ENCODE measurements at places on chromosomes 5 and 9.

DNA sequence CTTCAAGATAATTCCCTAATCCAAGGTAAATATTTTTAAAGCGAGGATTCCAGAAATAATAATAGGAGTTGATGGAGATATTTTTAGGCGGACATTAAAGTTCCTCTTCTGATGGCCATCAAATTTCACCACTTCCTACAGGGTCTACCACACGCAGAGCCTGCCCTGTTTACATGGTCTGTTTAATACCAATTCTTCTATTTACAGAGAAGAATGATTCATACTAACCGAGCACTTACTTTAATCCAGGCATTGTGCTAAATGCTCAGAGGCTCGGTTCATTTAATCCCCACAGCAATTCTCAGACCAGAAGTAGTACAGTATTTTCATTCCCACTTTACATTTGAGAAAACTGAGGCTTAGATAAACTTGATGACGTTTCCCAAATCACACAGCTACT, 3.0 kb upstream of the ITGA1 start:
- no peak for DNase-seq

DNA sequence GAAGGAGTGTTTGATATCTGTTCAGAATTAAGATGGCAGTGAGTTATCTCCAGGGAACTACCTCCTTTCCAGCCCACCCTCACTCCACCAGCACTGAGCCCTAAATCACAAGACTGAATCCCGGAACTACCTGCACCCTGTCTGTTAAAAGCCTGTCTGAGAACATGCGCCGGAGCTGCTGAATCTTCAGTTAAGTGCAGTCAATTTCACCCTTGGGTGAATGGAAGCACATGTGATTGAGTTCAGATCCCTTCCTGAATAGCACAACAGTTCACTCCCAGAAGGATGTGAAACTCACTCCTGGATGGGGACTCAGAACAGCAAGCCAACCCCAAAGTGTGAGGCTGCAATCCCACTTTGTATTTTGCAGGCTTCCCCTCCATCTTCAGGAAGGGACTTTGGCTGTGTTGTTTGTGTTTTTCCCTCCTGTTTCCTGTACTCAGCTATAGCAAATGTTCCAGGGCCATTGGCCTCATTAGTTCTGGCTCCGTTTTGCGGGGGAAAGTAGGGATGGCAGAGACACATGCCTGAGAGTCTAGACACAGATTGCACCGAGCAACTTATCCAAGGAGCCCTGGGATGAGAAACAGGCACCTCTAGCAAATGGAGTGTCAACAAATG, 43.4 kb downstream of the DPYSL3 start:
- no peak for DNase-seq

- no peak for DNase-seq
Observed at GRCh38 chr5:68714810-68715209, 379.0 kb upstream of the SLC30A5 start.

- DNase-seq = no peak
Observed at GRCh38 chr5:54081415-54081814, 229.0 kb downstream of the ARL15 start.

DNA sequence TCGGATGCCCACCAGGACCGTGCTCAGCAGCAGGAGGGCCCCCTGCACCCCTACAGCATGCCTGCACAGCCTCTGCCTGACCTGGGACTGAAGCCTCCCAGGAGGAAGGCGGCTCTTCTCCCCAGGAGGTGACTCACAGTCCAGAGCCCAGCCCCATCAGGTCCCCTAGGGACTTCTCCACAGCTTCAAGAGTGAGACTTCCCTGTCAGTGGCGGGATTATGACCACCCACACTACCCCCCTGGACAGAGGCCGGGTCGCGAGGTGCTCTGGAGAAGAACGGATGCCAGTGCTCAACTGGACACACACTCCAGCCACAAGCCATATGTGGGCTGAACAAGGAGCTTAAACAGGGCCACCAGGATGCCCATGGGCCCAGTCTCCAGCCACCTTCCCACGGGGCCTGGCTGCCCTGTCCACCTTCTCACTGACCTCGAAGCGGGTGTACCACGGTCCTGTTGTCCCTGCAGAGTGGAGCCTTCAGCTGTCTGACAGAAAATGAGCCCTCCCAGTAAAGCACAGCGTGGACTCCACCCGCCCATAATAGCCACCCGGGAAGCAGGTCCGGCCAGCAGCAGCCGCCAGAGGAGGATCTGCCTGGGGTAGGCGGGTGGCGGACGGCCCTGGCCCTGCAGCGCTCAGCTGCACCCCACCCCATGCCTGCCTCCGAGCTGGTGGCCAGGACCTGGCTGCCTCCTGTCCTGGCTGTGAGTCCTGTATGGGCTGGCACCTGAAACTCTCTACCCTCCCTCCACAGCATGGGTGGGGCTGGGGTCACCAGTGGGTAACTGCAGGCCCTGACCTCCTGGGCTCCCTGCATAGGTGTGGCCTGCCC, 54.7 kb downstream of the SEMA4D start:
- no peak for DNase-seq

Measured in NCI-H446 (cell line).